ENCODE measurements at places on chromosomes 16 and 17.

- DNase-seq: peak; percentile 8
Observed at GRCh38 chr16:30697264-30698138, 1.5 kb upstream of the SRCAP start.

- DNase-seq: no peak
Observed at GRCh38 chr16:22318690-22319358, 21.6 kb downstream of the POLR3E start.

- no peak for DNase-seq
Observed at GRCh38 chr17:7887038-7887481, 1.5 kb upstream of the CHD3 start.

DNA sequence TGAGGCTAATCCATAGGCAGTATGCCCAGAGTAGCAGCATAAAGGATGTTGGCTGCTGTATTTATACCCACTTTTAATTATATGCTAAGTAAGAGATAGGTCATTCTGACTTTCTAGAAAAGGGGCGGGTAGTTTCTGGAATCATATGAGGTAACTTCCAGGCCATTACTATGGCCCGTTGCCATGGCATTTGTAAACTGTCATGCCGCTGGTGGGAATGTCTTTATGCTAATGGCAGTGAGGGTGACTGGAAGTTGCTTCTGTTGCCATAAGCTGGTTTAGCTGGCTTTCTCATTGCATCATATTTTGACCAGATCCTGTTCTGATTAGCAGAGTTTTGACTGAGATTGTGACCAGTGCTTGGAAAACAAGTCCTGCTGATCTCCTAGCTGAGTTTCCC, 929.6 kb upstream of the CDH8 start:
- no peak for DNase-seq

DNA sequence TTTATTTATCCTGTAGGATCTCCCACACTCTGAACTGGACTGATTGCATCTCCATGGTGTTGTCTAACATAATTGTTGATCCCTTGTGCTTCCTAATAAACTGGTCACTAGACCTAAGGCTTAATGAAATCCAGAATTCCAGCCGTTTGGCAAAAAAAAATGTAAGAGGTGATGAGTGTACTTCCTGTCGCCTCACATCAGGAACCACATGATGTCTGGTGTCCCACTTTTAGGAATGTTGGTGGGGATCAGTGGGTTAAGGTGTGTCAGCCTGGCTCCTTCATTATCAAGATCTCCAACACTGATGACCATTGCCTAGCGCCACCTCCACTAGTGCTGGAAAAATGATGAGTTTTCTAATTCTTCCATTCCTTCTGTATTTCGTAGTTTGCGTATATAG, 18.6 kb upstream of the LONP2 start:
- DNase-seq: no peak

DNA sequence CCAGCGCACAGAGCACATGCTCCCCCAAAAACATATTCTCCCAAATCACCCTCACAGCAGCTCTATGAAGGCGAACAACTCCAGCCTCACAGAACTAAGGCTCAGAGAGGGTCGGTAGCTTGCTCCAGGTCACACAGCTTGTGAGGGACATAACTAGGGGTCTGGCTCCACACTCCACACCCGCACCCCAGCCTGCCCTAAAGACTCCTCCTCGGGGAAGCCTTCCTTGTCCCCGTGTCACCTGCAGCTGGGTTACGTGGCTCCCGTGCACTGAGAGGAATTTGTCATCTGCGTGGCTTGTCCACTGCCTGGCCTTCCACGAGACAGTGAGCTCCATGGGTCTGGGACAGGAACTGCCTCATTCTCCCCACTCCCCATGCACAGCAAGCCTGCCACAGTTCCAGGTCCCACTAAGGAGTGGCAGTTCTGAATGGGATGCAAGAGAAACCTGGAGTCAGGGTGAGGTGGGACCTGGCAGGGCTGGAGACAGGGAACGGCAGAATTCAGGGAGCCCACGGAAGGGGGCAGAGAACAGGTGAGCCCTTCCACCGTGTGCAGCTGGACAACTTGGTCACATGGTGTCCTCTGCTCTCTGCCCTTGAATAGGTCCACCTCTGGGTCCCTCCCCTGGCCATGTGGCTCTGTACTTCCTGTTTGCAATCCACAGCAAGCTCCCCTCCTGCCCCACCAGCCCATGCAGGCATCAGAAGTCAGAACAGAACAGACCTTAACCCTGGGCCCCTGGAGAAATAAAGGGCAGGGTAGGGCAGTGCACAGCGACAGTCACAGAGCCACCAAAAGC, 27.4 kb downstream of the TNFRSF13B start:
- DNase-seq: no peak

DNA sequence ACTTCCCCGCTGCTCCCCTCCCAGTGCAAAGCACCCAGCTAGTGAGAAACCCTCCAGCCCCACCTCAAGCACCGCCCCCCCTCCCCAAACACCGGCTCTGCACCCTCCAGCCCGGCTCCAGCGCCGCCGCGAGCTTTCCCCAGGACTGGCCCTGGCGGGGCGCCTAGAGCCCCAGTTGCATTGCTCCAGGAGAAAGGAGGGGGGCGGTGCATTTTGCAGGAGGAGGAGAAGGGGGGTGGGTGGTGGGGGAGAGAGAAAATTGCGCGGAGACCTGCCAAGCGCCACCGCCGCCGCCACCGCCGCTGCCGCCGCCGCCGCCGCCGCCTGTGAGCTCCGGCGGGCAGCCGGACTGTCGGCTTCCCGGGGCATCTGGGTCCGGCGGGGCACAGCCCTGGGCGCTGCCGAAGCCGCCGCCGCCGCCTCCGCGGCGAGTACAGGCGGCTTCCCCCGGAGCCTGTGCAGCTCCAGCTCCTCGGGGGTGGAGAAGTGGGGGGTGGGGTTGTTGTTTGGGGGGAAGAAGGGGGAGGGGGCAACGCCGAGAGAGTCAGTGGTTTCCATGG, 333 bp upstream of the NOG start:
- no peak for DNase-seq

GRCh38 chr17:4899341-4900230, at the start of gene C17orf107:
C17orf107 (plus strand) TSS chr17:4899536; CDS start chr17:4899763, 227 bp downstream.
- no peak for DNase-seq

DNA sequence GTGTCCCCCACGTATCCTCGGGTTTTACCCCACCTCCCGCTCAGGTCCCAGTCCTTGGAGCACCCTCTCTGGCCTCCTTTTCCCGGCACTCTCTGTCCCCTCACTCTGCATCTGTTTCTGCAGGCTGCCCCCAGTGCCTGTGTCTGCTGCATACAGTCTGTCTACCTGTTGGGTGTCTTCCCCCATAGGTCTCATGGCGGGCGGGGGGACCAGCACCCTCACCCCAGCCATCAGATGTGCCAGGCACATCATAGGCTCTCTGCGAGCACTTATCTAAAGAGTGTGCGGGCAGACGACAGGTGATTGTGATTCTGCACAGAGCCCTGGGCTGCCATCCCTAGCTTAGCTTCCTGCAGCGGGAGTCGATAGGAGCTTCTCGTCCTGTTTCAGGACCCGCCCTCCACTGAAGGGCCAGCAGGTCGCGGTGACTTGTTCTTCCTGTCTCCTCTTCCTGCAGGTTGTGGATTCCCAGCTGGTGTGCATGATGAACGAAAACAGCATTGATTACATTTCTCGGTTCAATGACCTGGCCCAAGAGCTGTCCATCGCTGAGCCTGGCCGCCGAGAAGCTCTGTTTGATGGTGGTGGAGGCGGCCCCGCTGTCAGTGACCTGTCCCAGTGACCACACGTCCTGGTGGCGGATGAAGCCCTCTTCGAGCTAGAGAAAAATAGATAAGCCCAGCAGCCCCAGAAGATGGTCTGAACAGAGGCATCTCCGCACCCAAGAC, 4.5 kb upstream of the JPT2 start:
- DNase-seq: no peak

DNA sequence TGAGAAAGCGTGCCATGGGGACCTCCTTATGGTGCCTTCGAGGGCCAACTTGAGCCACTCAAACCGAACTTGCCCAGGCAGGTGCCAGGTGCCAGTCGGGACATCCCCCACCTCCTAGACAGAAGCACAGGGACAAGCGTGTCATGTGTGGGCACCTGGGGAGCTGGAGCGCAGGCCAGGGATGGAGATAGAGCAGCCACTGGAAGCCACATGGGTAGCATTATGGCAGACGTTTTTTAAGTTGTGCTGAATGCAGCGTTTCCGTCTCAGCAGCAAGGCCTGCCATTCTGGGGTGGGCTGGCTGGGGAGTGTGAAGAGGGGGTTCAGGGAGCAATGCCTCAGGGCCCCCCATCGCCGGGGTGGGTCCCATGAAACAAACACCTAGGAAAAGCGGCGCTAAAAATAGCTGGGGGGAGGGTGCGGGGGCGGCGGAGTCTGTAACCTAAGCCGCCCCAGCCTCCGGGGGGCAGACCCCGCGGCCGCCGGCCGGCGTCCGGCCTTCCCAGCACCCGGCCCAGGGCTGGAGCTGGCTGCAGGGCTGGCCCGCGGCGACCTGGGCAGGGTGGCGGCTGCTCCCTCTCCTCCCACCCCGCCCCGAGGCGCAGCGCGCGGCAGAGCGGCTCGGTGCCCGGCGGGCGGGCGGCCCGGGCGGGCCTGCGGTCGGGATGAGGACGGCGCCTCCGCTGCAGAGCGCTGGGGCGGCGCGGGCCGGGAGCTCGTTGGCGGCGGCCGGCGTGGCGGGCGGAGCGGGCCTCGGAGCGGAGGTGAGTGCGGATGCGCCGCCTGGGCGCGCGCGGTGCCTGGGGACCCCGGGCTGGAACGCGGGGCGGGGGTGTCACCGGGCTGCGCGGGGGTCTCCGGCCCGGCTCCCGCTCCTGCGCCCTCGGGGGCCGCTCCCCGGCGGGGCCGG, at the start of gene ZNF469:
Gene ZNF469, plus strand, starts transcription at position 469 of the 910 bp plus-strand sequence. CDS start 44,512 bp downstream, outside the sequence.
- DNase-seq: no peak

GRCh38 chr17:8629371-8630226, 926 bp downstream of the MYH10 start:
- no peak for DNase-seq

GRCh38 chr17:56976941-56977608, 856 bp upstream of the SCPEP1 start:
- DNase-seq: no peak

- DNase-seq: no peak
Observed at GRCh38 chr16:17466876-17467275, 3.9 kb downstream of the XYLT1 start.

GRCh38 chr17:79923974-79924638, 84.9 kb upstream of the CBX4 start:
- no peak for DNase-seq

DNA sequence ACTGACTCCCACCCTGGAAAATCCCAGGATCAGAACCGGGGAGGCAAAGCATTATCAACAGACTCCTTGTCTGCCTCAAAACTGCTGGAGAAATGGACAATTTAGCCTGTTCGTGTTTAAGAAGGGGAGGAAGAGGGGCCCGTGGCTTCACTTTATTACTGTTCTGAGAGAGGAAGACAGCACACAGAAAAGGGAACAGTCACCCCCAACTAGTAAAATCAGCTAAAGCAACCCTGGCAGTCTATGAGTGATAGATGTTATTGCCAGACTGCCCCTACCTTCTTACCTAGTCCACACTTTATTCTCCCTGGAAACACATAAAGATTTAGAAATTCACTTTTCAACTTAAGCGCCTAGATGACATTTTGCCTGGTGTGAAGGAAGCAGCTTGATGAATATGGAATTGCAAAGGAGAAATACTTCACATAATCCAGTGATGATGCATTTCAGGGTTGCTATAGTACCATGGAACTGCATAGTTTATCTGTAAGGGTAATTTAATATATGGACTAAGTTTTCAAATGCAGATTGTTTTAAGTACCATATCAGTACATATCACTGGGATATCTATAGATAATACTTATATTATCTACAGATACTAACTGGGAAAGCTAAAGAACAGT, 36.9 kb upstream of the TRAP1 start:
- DNase-seq: no peak

GRCh38 chr17:13581925-13582324, 19.8 kb downstream of the HS3ST3A1 start:
- no peak for DNase-seq

DNA sequence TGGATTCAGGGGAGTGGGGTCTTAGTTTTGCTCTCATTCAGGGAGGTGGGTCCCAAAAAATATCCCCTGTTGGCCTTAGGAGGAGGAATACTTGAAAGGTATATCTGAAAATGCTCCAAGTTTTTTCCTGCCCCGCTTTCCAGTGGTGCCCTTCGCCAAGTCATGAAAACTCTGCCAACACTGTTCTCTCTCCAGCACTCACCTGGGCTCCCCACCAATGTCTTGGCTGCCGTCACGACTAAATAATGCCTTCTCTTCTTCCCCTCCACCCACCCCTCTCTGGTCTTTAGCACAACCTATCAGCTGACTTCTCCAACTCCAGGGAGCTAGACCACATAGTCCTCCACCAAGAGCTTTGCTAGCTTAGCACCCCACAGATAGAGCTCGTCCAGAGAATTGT, 30.6 kb downstream of the ZFHX3 start:
- DNase-seq: no peak

GRCh38 chr17:51372345-51373004, 112.1 kb downstream of the UTP18 start:
- DNase-seq: no peak

DNA sequence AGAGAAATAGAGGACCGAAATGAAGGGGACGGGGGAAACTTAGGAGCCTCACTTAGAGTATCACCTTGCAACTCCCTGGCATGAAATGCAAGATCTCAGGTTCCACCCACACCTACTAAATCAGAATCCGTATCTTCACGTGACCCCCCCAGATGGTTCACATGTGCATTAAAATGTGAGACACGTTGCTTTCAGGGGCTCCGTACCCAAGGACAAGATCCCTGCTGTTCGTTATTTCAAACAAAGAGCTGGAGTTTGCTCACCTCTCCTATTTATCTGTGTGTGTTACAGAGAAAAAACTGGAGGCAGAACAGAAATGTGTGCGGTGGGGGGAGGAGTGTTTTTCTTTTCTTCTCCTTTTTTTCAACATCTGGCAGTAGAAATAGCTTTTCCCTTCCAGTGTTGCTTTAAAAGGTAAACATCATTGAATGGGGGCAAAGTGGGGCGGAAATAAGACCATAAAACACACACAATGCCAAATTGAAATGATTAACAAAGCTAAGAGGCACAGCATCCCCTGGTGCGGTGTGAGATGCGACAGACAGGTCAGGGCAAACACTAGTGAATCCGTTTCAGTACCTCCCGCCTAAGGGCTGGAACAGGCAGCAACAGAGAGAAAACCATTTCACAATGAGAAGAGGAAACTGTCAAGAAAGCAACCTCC, 145.4 kb downstream of the SOX9 start:
- no peak for DNase-seq

GRCh38 chr17:61770043-61770442, 93.3 kb downstream of the BRIP1 start:
- DNase-seq: no peak

- DNase-seq: no peak
Observed at GRCh38 chr17:40457964-40458791, 14.9 kb downstream of the IGFBP4 start.

All from Panc1 (cell line).